ENCODE measurements at places on chromosomes 5 and 9.
A peak's percentile ranks its signal among the peaks of the same experiment; 100 is the strongest.

GRCh38 chr5:139659695-139660101, 11.5 kb downstream of the CXXC5 start:
- DNase-seq = no peak

- DNase-seq = no peak
Observed at GRCh38 chr5:100609594-100609993, 74.4 kb downstream of the FAM174A start.

DNA sequence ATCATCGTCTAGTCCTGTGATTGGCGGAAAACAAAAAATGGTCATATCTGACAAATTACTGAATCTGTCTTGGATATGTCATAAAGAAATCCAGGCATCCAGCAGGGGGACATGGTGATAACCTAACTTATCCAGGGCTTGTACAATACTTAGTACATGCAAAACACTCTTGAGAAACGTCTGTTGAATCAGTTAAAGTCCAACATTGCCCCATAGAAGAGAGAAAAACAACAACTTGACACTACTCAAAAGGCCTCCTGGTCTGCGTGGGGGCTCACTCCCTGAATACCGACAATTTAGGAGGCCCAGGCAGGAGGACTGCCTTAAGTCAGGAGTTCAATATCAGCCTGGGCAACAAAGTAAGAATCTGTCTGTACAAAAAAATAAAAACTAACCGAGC, 217.5 kb downstream of the DCP2 start:
- DNase-seq = no peak

DNA sequence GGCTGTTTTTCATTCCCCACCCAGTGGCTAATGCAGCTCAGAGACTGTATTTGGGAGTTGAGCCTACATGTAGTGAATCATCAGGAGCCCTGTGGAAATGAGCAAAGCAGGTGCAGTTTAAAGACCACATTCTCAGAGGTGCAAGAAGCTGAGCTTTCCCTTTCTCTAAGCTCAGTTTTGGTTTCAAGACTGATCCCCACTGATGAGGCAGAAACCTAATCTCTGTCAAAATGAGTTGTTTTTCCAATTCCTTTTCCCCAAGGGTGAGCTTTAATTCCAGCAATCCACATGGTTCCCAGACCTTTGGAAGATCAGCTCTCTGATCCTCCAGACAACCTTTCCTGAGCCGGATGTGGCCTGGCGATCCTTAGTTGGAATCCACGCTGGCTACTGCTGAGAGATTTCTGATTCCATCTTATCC, 420.5 kb downstream of the EBF1 start:
- no peak for DNase-seq

DNA sequence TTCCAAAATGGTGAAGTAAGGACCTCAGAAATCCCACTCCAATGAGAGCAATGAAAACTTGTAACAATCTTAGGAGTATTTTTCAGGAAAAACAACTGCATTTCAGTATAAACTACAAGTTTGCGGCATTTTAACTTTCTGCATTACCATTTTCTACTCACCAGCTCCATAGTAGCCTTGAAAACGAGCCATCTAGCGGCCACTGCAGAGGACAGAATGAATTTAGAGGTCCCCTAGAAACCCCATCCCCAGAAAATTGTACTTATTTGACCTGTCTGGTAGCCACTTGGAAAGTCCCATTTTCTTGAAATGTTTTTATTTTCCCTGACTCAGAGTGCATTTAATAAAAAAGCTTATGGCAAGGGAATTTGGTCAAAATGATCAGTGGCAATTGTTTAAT, 205.4 kb upstream of the ITGA1 start:
- DNase-seq = no peak

DNA sequence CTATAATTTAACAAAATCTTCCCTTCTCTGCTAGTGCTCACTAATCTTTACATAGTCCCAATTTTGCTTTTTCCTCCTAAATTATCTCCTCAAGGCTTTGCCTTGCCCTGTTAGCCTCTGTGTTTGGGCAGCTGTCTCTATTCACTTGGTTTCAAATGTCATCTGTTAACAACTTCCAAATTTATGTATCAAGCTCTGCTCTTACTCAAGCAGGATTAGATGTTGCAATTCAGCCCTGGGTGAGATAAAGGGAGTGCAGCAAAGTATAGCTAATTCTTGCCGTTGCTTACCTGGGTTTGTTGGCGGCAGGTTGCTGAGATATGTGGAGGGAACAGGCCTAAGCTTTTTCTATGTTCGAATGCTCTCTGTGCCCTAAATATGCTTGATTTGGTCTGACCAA, 483.8 kb downstream of the DMAC1 start:
- no peak for DNase-seq

GRCh38 chr5:171646102-171647042, 139.2 kb upstream of the SMIM23 start:
- DNase-seq = no peak

DNA sequence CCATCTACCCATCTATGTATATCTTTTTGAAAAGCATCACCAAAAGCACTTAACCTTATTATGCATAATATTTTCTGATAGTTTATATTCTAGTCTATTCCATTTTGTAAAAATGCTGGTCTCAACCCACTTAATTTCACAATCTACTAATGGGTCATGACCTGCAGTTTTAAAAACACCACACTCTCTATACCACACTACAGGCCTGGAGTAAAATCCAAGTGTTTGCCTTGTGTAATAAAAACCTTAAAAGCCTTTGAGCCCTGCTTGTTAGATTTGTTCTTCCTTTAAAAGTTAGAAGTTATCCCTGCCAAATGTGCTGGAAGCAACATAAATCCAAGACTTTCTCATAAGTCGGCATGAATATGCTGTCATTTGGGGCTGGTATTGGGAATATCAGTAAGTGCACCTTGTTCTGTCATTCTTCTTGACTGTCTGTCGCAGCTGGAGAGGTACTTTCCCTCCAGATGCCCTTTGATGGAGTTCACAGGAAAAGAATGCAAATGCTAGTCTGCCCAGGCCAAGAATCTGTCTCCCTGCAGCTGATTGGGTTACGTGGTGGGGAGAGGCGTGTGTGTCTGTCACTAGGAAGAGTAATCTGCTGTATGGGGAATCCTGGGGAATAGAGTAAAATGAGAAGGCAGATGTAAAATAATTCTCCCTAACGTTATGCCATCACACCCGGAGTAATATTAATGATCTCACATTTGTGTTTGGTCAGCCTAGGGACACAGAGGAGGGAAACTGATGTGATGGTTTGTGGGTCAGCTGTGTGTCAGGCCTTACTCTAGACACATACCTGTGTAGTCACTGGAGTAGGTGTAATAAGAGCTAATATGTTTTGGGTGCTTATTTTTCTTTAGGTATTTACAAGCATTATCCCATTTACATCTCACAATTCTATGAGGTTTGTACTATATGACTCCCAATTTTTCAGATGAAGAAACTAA, 79.4 kb downstream of the ZNF366 start:
- DNase-seq = no peak

DNA sequence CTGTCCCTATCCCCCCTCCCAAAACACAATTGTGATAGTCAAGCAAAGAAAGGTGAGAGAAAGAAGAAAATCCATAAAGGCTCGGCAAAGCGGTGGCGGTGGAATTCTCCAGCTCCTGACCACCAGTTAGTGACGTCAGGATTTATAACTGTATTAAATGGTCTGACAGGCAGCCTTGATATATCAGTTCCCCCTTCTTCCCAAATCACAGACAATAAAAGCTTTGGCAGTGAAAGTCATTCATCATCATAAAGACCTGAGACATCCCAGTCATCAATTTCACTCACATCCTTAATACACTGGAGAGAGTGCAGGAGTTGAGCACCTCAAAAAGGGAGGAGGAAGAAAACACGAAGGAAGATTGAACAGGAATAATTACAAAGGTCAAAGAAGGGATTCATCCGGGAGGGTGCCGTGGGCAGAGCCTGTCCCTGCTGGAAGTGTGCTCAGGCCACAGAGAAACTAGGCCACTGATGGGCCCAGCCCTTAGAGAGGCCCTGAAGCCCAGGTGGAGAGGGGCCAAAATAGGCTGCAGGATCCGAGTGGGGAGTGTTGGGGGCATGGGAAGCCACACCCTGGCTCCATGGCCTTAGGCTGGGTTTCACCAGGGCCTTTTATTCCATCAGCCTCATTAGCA, 131.9 kb downstream of the PAX5 start:
- no peak for DNase-seq

DNA sequence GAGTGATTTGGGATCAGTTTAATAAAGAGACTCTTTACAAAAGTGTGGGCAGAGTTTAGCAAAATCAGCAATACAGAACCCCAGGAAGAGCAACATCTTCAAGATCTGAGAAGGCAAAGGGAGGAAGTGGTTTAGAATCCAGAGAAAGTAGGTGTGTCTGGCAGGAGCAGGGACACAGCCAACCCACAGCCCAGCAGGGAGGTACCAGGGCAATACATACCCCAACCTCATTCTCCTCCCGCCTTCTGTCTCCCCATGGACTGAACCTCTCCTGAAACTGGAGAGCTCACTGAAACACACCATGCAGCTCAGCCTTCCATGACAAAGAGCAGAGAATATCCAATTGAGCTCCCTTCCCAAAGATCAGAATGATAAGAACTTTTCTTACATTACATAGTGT, 283.4 kb downstream of the PRELID2 start:
- DNase-seq = no peak

- no peak for DNase-seq
Observed at GRCh38 chr5:143228597-143229293, 174.7 kb downstream of the NR3C1 start.

DNA sequence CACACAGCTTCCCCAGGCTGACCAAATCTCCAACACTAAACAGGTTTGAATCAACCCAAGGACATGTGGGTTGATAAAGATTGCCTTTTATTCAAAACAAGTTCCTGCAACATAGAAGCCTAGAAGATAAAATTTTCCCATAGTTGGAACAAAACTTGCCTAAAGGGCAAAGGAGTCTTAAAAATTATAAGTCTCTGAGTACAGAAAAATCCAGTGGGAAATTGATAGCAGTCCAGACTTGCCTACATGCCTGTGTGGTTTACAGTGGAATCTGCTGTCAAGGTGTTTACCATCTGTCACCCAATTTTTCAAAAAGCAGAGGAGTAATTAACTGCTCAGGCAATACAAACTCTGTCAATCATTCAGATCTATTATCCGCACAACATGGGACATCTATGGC, 168.2 kb downstream of the PPP2R2B start:
- no peak for DNase-seq

DNA sequence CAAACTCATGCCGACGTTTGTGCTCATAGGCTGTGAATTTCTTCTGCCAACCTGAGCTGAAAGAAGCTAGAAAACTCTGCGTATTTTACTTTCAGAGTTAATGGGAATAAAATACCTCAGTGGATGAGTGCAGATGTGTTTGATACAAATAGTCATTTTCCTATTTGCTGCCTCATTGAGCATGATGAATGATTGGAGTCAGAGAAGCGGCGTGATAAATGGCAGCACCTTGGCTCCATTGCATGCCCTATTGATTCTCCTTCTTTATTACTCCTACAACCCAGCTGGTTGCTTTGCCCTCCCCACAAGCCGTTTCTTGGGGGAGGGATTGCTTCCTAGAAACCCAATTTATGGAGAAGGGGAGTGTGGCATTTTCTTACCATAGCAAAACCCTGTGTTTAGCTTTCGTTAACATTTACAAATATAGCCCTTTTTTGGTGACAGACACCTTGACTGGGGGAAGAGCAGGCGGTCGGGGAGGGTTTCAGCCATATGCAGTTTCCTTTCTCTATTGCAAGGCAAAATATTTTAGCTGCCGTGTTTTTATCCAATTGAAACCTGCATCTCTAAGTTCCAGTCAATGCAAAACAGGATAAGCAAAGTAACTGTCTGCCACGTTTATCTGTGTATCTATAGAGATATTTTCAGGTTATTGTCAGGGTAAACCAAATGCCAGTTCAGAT, 93.1 kb upstream of the TBCA start:
- DNase-seq = no peak

- DNase-seq = no peak
Observed at GRCh38 chr5:150035139-150035895, 34.8 kb downstream of the HMGXB3 start.

DNA sequence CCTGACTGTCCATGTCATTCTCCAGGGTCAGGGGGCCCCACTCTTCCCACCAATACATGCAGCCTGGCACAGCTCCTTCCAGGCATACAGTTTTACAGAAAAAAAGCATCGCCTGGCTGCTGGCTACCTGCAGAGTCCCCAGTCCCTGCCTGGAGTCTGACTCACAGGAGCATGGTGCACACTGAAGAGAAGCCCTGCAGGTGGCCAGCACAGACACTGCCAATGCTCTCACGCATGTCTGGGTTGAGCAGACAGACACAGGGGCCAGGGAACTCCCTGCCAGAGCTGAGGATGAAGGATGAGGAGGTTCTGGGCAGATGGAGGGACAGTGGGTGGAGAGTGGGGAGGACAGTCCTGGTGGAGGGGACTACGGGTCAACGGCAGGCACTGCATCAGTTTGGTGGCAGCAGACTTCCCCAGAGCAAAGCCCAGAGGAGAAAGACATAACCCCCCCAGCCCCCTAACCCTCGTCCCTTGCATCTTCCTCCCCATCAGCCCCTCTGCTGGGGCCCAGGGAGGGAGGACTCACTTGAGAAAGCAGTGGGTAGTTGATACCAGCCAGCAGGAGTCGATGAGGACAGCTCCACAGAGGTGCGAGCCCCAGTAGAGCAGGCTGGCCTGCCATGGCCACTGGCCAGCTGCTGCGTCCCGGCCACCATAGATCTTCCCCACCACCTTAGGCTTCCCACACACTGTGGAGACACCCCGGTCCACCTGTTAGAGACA, 72.9 kb upstream of the SPTLC1 start:
- DNase-seq = no peak

DNA sequence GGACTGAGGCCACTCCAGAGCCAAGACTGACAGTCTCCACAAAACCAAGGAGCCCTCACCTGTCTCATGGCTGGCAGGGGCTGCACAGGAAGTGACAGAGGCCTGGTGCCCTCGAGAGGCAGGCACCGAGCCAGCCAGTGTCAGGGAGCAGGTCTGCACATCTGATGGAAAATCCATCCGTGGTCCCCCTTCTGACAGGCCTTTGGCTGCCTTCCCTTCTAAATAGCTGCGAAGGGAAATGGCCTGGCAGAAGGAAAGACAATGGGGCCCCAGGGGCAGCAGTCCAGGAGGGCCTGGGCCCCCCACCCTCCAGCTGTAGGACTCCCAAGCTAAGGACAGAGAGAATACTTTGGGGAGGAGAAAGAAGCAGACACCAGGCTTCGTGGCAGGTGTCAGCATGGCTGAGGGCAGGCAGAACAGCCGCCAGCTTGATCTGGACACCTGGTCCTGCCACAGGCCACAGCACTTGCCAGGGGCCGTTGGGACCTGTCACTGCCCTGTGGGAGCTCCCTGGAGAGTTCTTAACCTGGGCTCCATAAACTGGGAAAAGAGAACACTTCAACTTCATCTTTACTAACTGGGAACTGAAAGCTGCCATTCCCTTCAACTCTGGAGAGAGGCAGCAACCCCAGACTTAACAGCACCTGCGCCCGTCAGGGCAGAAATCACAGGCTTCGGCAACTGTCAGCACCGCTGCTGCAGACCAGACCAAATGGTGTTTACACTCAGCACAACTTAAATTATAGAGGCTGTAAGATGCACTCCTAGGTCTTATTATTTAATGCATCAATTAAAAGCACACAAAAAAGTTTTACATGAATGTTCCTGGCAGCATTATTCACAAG, 22.0 kb downstream of the ADAMTS2 start:
- no peak for DNase-seq

- DNase-seq = no peak
Observed at GRCh38 chr9:13555516-13555915, 276.0 kb upstream of the MPDZ start.

GRCh38 chr5:123181394-123181801, 92.4 kb downstream of the PRDM6 start:
- DNase-seq = no peak

GRCh38 chr5:154197801-154198491, 7.4 kb downstream of the GALNT10 start:
- DNase-seq = peak; percentile 68
